CD4-positive, alpha-beta memory T cell (primary cell): ENCODE measurements at places on chromosomes 3 and 15.

DNA sequence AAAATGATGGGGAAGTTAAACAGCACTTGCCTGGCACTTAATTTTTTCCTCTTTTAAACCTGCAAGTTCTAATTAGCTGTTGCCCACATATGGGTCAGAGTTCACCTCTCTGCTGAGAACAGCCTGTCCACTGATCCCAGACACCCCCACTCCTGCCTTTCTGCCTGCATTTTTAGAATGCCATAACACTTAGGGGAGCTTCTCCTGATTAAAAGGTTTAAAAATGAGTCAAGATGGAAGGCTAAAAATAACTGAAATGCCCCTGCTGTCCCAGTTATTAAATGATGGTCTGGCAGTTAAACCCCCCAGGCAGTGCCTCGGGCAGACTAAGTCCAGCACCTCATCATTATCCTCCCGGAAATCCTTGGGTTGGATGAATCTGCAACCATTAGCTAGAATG lies 913.6 kb upstream of the ARPP21 start:
- DNase-seq = no peak

DNA sequence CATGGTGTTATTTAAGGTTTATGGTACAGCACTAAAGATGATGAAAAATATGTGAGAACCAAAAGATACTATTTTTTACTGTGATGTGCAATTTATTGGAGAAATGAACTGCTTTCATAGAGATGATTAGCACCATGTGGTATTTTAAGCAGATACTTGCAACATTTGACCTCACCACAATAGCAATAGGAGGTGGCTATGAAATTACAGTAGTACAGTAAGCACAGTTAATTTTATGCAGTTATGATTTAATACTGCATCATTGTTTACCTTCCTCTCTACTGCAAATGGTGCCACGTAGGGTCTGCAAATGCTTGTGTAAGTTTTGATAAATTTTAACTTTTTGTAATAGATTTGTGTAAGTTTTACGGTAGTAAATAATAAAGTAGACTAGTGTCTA lies 14.0 kb downstream of the PYGO1 start:
- no peak for DNase-seq

DNA sequence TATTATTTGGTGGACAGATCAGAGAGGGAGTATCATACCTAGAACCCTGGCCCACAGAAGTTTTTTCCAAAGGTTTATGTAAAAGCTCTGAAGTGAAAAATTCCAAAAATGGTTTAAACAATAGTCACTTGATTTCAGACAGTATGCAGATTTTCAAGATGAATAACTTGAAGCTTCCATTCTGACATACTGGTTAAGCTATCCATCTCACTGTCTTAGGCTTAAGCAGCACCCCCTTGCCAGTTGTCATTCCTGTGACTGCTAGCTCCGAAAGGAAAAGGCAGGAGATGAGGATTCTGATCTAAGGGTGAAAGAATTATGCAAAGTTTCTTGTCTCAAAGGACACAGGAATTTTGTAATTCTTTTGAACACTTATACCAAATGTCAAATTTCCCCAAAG lies 337.5 kb upstream of the THBS1 start:
- no peak for DNase-seq

DNA sequence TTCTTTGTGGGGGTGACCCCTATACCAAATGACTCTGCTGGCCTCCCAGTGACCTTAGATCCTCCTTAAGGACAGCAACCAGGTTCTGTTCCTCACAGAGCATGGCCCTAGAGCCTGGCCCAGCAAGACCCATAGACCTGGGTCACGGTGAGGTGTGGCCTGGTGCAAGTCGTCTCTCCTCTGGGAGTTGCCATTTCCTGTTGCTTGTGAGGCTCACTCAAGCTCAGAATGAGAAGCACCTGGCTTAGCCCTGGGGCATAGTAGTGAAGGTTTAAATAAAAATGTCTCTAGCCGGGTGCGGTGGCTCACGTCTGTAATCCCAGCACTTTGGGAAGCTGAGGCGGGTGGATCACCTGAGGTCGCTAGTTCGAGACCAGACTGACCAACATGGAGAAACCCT lies 131.3 kb downstream of the SMAD6 start:
- DNase-seq = no peak

- DNase-seq = no peak
These were observed 175.4 kb upstream of the CADPS start for GRCh38 chr3:63050548-63051177.

DNA sequence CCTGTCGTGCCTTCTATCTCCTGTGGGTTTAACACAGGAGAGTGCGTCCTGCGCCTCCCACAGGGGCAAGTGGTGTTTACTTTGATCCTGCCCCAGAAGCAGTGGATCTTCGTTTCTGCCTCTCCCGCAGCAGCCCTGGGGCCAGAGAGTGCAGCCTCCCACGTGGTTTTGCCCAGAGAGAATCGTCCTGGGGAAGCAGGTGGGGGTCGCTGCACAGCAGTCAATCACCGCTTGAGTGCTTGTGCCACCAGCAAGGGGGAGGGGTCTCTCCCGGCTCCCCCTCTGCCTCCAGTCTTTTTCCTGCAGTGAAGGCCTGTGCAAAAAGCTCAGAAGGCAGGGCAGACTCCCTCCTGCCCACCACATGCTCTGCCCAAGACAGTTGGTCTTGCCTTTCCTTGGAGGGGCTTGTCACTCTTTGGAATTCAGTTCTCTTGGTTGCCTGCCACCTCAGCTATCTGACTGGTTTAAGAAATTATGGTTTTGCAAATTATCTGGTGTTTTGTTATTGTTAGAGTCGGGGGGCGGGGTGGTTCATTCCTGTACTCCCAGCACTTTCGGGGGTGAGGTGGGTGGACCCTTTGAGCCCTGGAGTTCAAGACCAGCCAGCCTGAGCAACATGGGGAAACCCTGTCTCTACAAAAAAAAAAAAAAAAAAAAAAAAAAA lies 26.9 kb downstream of the STOML1 start:
- DNase-seq = no peak

GRCh38 chr3:193095366-193095765 lies 145.7 kb upstream of the PLAAT1 start:
- no peak for DNase-seq

GRCh38 chr3:4908433-4909156 lies 70.6 kb upstream of the BHLHE40 start:
- peak; percentile 19 for DNase-seq

- DNase-seq = no peak
These were observed 16.7 kb upstream of the ISLR start for GRCh38 chr15:74156678-74157411.

DNA sequence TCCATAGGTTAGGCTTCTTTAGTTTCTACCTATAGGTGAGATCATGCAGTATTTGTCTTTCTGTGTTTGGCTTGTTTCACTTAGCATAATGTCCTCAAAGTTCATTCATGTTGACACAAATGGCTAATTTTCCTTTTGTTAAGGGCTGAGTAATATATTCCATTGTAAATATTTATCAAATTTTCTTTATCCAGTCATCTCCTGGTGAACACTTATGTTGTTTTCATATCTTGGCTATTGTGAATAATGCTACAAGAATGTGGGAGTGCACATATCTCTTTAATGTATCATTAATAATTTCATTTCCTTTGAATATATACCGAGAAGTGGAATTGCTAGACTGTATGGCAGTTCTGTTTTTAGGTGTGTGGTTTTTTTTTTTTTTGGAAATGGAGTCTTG lies 250.9 kb upstream of the SEMA6D start:
- no peak for DNase-seq

- no peak for DNase-seq
These were observed 392.0 kb upstream of the RORA start for GRCh38 chr15:61621146-61621545.

DNA sequence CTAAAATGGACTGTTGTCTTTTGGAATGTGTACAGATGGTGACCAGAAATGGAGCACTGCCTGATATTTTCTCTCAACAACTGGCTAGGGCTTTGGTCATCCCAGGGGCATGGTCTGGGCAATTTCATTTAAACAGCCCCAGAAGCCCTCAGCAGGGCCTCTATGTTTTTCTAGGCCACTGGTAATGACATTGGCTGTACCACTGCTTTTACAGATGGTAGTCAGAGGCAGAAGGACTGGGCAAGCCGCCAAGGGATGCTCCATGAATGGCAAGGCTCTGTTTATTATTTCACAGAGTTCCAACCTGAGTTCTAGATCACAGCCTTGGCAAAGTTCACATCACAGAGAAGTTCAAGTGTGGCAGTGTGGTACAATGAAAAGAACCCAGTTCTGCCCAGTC lies 37.0 kb upstream of the LMCD1 start:
- no peak for DNase-seq

DNA sequence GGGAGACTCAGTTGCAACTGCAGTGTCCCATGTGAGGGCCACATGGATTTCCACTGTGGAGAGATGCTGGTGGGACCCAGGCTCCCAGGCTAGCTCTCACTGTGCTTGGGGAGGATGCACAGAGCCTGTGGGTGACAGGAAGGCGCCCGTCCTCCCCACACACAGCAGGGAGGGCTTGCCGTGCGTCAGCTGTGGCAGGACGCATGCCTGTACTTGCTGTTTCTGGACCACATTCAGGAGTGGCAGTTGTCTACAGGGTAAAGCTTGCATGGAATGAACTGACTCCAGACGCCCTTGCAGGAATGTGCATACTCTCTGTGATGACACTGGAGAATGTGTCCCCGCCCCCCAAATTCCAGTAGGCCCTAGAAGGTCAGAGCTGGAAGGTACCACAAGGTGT lies 63.8 kb upstream of the SNRPA1 start:
- no peak for DNase-seq

- no peak for DNase-seq
These were observed 47.7 kb upstream of the ATP2C1 start for GRCh38 chr3:130846181-130846580.

- no peak for DNase-seq
These were observed 115.2 kb downstream of the IL1RAP start for GRCh38 chr3:190629088-190629487.

- DNase-seq = no peak
These were observed 52.4 kb downstream of the CDC25A start for GRCh38 chr3:48135552-48136495.

DNA sequence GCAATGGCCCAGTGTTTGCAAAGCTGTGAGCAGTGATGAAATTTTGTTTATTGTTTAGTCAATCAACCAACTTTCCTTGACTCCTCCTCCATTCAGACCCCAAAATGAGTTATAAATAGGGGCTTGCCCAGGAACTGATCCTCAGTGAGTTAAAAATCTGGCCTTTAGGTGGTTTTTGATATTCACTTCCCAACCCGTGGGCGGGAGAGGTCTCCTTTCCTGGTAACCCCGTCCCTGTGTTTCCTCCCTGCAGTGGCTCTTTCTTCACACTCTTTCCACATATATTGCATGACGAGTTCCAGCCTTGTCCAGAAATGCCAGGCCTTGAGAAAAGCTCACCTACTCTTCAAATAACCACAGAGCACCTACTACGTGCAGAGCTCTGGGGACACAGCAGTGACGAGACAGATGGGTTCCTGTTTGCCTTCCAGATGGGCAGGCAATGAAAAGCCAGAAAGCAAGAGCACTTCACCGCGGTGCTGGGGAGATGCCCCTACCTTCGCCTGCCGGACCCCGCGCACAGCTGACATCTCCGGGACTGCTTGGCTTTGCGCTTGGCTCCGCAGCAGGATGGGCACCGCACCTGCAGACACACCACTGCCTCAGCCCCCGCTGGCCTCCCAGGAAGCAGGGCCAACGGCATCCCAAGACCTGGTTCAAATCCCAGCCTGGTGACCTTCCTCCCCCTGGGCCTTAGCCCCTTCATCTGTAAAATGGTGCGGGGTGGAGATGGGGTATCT lies 17.2 kb downstream of the SSUH2 start:
- no peak for DNase-seq

- peak; percentile 2 for DNase-seq
These were observed 180.3 kb upstream of the TSC22D2 start for GRCh38 chr3:150227839-150228238.

- no peak for DNase-seq
These were observed 35.0 kb upstream of the PLCL2 start for GRCh38 chr3:16849795-16850194.

DNA sequence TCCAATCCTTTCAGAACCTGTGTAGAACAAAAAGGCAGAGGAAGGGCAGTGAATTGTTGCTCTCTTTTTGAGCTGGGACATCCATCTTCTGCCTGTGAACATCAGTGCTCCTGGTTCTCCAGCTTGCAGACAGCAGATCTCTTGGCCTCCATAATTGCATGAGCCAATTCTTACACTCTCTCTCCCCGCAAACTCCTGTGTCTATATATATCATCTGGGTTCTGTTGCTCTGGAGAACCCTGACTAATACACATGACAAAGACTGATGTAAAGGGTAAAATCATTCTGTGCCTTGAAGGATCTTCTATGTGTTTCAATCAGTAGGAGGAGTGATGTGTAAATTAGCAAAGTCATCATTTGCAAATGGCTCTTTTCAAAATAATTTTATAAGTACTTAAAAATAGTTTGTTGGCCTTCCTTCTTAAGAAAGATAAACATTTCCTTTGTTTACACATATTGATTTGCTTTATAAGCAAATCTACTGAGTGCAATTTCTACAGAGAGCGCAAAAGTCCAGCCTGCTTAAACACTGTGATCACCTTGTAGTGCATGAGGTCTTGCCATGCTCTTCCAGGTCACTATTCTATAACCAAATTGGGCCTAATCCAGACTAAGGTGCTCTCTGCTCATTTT lies 154.9 kb upstream of the ANKRD28 start:
- DNase-seq = no peak

DNA sequence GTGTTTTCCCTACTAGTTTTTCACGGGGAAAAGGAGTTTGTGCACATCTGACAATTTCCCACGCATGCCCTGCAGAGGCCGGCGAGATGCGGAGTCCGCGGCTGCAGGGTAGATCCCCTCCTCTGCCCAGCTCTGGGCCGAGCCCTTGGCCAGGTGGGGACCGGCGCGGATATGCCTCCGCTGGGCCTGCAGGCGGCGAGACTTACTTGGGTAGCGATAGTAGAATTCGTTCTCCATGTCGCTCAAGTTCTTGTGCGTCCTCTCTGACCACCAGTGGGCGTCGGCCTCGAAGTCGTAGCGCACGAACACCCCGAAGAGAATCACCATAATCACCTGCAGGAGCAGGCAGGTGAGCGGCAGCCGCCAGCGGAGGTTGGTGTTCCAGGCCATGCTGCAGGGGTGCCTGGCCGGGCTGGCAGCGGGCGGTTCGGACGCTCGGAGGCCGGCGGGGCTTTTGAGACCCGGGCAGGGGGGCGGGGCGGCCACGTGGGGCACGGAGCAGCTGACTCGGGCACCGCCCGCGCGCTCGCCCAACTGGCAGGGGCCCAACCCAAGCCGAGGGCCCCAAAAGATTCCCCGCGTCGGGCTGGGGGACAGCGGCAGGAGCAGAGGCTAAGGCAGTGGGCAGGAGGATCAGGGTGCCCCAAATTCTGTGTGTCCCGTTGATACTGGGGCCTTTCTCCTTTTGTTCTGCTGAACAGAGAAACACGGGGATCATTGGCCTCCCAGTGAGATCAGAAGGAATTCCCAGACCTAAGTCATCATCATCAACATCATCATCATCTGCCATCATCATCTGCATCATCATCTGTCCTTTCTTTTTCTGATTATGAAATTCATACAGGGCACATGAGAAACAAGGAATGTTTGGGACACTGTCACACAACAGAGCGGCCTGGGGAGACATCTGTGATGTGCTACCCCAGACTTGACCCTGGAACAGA lies at the start of gene RHCG:
Gene RHCG (minus strand): TSS at position 429 of the 944 bp plus-strand sequence. CDS start 39 bp downstream, at position 390.
- no peak for DNase-seq

DNA sequence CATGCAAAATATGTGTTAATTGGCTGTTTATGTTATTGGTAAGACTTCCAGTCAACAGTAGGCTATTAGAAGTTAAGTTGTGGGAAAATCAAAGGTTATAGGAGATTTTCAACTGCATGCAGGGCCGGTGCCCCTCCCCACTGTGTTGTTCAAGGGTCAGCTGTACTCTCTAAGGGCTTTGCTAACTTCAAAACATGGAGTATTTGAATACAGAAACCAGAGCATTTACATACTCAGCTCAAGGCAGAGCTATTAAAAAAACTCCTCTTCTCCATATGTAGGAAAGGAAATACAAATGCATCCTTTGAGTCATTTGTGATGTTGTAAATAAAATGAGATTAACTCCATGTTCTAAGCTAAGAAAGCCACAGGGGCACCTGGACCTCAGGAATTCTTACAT lies 16.8 kb downstream of the IL17RB start:
- no peak for DNase-seq
